Type B pancreatic cell (in vitro differentiated cells): ENCODE measurements at places on chromosomes 16 and 17. TPM values are rescaled to one million over a fixed set of nuclear protein-coding genes. Genes with fewer than 3 reads are reported as not detected.

DNA sequence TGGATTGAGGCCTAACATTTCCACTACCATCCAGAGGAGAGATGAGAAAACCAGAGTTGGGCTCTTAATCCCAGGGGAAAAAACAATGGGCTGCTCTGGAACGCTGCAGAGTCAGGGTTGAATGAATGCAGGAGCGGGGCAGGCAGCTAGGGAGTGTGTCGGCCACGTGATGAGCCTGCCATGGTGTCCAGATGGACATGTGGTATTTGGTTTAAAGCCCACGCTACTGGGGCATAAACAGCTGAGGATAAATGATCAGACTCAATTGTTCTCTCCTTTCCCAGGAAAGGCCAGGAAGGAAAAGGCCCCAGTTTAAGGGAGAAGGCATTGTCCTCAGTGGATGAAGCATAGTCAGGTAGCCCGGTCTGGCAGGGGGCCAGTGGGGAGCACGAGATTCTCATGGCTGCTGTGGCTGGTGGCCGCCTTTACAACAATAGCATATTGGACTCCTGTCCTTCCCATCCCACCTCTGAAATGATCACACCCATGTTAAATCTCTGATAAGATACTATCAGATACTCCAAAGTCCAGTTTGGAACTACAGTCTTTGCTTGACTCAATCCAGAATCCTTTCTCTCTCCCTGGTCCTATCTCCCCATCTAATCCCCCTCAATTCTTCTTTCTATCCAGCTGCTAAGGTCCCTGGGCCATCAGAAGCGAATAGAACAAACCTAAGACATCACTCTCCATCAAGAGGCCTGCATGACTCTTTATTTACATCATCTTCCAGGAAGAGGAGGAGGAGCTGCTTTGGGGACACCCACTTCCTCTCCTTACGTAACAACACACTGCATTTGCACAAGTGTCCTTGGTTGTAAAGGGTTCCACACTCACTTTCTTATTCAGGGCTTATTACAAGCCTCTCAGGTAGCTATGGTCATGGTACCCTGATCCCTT, 20.4 kb downstream of the CA4 start:
- no peak overlapping the region for H3K27ac ChIP-seq
- H3K36me3 ChIP-seq = peaks cover 4% of the 10 kb centered on the region
- peaks cover 8% of the 10 kb centered on the region for H3K4me1 ChIP-seq
- H3K4me3 ChIP-seq = no peak overlapping the region
- DNase-seq = no peak

GRCh38 chr17:45361976-45362375, 45.2 kb upstream of the MAP3K14 start:
- peaks cover 7% of the 10 kb centered on the region for H3K27me3 ChIP-seq
- H3K4me3 ChIP-seq = no peak overlapping the region
- no peak overlapping the region for H3K27ac ChIP-seq
- peaks cover 13% of the 10 kb centered on the region for H3K4me1 ChIP-seq

DNA sequence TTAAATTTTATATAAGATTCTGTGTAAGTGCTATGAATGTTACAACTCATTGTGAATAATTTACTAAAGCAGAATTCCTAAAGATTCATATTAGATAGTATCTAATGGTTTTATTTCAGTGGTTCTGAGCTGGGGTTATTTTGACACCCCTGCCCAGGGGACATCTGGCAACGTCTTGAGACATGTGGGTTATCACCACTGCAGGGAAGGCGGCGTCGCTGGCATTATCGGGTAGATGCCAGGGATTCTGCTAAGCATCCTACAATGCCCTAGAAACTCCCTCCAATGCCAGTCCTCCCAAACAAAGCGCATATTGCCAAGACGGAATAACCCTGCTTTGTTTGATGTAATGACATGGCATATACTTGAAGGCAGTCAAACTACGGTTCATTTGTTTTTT, 372.3 kb upstream of the ZFHX3 start:
- H3K36me3 ChIP-seq = no peaks in the 10 kb centered on the region
- H3K4me3 ChIP-seq = no peak overlapping the region
- no peak for DNase-seq
- H3K4me1 ChIP-seq = peaks cover under 1% of the 10 kb centered on the region
- H3K27me3 ChIP-seq = peaks cover 3% of the 10 kb centered on the region
- H3K27ac ChIP-seq = no peak overlapping the region

GRCh38 chr17:31738996-31739699, 119.9 kb downstream of the COPRS start:
- peaks cover 16% of the 10 kb centered on the region for H3K4me1 ChIP-seq
- DNase-seq = no peak
- H3K36me3 ChIP-seq = no peaks in the 10 kb centered on the region
- no peak overlapping the region for H3K27ac ChIP-seq
- peaks cover 4% of the 10 kb centered on the region for H3K27me3 ChIP-seq

GRCh38 chr16:84059946-84060901, 17.6 kb upstream of the SLC38A8 start:
- H3K4me1 ChIP-seq = peaks cover 5% of the 10 kb centered on the region
- DNase-seq = no peak
- peaks cover 18% of the 10 kb centered on the region for H3K36me3 ChIP-seq
- H3K27me3 ChIP-seq = no peaks in the 10 kb centered on the region

DNA sequence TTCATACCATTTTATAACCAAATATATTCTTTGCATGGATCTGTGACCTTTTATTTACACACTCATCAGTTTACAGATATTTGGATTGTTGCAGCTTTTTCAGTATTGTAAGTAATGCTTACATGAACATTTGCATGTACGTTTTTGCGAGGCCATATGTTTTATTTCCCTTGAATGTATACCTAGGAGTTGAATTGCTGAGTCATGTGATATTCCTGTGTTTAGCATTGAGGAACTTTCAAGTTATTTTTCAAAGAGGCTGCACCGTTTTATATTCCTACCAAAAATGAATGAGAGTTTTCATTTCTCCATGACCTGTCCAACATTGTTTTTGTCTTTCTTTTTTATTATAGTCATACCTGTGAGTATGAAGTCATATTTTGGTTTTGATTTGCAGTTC, 392.1 kb downstream of the CNTNAP4 start:
- no peaks in the 10 kb centered on the region for H3K36me3 ChIP-seq
- H3K27ac ChIP-seq = no peak overlapping the region
- H3K4me3 ChIP-seq = no peak overlapping the region
- H3K4me1 ChIP-seq = no peaks in the 10 kb centered on the region

GRCh38 chr17:180381-181244, 837 bp downstream of the DOC2B start:
- H3K4me3 ChIP-seq = no peak overlapping the region
- H3K27me3 ChIP-seq = peaks cover 65% of the 10 kb centered on the region
- no peak overlapping the region for H3K27ac ChIP-seq
- DNase-seq = no peak
- no peaks in the 10 kb centered on the region for H3K36me3 ChIP-seq
- peaks cover 13% of the 10 kb centered on the region for H3K4me1 ChIP-seq

GRCh38 chr16:15521758-15522509, 87.5 kb downstream of the BMERB1 start:
- H3K4me1 ChIP-seq = peaks cover 27% of the 10 kb centered on the region
- no peak overlapping the region for H3K27ac ChIP-seq
- no peaks in the 10 kb centered on the region for H3K27me3 ChIP-seq

GRCh38 chr16:29983420-29984136, 9.9 kb downstream of the TAOK2 start:
- H3K4me3 ChIP-seq = no peak overlapping the region
- no peak for DNase-seq
- peaks cover 7% of the 10 kb centered on the region for H3K36me3 ChIP-seq
- H3K27me3 ChIP-seq = no peaks in the 10 kb centered on the region

- H3K36me3 ChIP-seq = peaks cover 12% of the 10 kb centered on the region
- DNase-seq = no peak
- H3K4me1 ChIP-seq = no peaks in the 10 kb centered on the region
- no peak overlapping the region for H3K4me3 ChIP-seq
- H3K27me3 ChIP-seq = no peaks in the 10 kb centered on the region
- H3K27ac ChIP-seq = no peak overlapping the region
These were observed 6.1 kb upstream of the KRT10 start for GRCh38 chr17:40828454-40829044.

GRCh38 chr16:80899809-80900592, 95.6 kb upstream of the CDYL2 start:
- H3K4me1 ChIP-seq = no peaks in the 10 kb centered on the region
- H3K4me3 ChIP-seq = no peak overlapping the region
- H3K36me3 ChIP-seq = no peaks in the 10 kb centered on the region
- H3K27me3 ChIP-seq = no peaks in the 10 kb centered on the region
- no peak for DNase-seq

DNA sequence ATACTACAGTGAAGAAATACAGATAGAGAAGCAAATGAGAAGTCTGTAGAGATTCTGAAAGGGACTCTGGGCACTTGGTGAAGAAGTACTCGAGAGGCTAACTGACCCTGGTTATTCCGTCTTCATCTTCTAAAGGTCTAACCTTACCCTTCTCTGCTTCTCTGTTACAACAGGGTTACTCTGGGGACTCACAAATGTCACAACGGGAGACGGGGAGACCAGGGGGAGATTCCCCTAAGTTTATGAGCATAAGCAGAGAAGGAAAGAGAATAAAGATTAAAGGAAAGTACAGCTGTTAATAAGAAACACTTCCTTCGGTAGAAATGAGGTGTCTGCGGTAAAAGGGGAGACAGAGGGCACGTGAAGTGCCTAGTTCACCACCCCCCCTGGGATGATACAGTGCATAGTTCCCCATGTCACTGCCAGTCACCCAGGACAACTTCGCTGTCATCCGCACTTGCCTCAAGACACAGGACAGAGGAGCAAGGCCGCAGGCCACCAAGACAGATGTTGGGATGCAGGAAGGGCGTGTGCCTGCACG, 75.2 kb upstream of the TRAP1 start:
- no peak for DNase-seq
- peak overlapping the region; percentile 19 for H3K27ac ChIP-seq
- no peaks in the 10 kb centered on the region for H3K27me3 ChIP-seq
- H3K4me3 ChIP-seq = no peak overlapping the region

- H3K27me3 ChIP-seq = peaks cover 28% of the 10 kb centered on the region
- no peak for DNase-seq
- H3K36me3 ChIP-seq = no peaks in the 10 kb centered on the region
- H3K27ac ChIP-seq = no peak overlapping the region
These were observed 19.5 kb upstream of the MGAT5B start for GRCh38 chr17:76848670-76849069.

DNA sequence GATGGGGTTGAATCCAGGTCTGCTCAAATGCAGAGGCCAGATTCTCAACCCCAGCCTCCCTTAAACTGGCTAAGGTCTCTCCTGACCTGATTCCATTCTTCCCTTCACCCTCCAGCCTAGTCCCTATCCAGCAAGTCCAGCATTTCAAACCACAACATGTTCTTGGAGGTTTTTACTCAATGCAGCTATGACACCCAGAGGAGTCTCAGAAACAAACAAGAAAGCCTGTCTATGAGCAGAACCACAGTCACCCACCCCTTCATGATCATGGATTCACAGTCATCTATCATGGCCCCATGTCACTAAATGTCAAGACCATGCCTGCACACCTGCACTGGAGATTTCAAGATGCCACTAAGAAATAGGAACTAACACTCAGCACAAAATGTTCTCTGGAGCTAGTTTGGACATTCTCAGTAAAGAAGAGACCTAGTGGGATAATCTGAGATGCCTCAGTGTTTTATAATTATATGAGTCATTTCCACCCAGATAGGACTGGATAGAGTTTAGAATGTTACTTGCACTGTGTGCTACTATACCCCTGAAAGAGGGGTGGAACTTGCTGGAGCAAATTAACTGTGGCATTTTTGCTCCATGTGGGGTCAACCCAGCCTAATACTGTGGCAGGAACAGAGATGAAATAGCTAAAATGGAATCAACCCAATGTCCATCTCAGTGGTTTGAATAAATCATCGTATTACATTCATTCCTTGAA, 9.5 kb upstream of the METTL22 start:
- H3K4me1 ChIP-seq = no peaks in the 10 kb centered on the region
- H3K27ac ChIP-seq = no peak overlapping the region
- no peak overlapping the region for H3K4me3 ChIP-seq
- no peak for DNase-seq
- H3K36me3 ChIP-seq = no peaks in the 10 kb centered on the region

GRCh38 chr16:88554711-88555264, 15.4 kb upstream of the ZC3H18 start:
- peaks cover 9% of the 10 kb centered on the region for H3K4me1 ChIP-seq
- H3K4me3 ChIP-seq = no peak overlapping the region
- H3K36me3 ChIP-seq = no peaks in the 10 kb centered on the region
- no peak overlapping the region for H3K27ac ChIP-seq
- H3K27me3 ChIP-seq = peaks cover 18% of the 10 kb centered on the region

GRCh38 chr16:12311309-12311708, 334.8 kb downstream of the SNX29 start:
- H3K36me3 ChIP-seq = no peaks in the 10 kb centered on the region
- H3K27ac ChIP-seq = no peak overlapping the region
- DNase-seq = no peak
- H3K4me3 ChIP-seq = no peak overlapping the region
- H3K27me3 ChIP-seq = no peaks in the 10 kb centered on the region
- H3K4me1 ChIP-seq = peaks cover 20% of the 10 kb centered on the region

GRCh38 chr17:14312522-14312921, 11.6 kb downstream of the HS3ST3B1 start:
- peaks cover 34% of the 10 kb centered on the region for H3K27me3 ChIP-seq
- peaks cover 44% of the 10 kb centered on the region for H3K4me1 ChIP-seq
- H3K36me3 ChIP-seq = peaks cover 9% of the 10 kb centered on the region

- peaks cover 15% of the 10 kb centered on the region for H3K36me3 ChIP-seq
- no peak for DNase-seq
- no peak overlapping the region for H3K27ac ChIP-seq
- H3K4me3 ChIP-seq = no peak overlapping the region
These were observed 16.7 kb upstream of the USP36 start for GRCh38 chr17:78857266-78857665.

DNA sequence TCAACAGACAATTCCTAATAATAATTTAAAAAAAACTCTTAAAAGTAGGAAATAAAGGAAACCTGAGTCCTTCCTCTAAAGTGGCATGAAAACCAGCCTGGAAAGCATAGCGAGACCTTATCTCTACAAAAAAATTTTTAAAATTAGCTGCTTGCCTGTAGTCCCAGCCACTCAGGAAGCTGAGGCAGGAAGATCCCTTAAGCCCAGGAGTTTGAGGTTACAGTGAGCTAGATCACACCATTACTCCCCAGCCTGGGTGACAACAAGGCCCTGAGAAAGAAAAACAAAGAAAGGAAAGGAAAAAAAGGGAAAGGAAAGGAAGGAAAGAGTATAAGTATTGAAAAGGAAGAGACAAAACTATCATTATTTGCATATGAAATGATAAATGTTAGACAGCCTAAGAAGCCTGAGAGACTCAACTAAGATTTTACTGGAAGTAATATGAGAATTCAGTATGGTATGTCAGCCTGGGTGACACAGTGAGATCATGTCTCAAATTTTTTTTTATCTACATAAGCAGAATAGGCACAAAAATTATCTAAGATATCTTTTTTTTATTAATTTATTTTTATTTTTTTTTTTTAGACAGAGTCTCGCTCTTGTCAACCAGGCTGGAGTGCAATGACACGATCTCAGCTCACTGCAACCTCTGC, 113.0 kb downstream of the GOSR1 start:
- no peak for DNase-seq
- peaks cover 3% of the 10 kb centered on the region for H3K27me3 ChIP-seq
- no peak overlapping the region for H3K4me3 ChIP-seq
- no peaks in the 10 kb centered on the region for H3K4me1 ChIP-seq
- no peak overlapping the region for H3K27ac ChIP-seq
- H3K36me3 ChIP-seq = no peaks in the 10 kb centered on the region

Gene CBFA2T3
- total RNA-seq = 8.9 and 9.4 TPM in 2 replicates

Gene CTU2
- total RNA-seq = 25.1 and 27.1 TPM in 2 replicates

Gene CLDN6
- 98.9 and 243 TPM in 2 replicates for total RNA-seq

Gene LGALS9B
- total RNA-seq = 0.29 and 0.36 TPM in 2 replicates

Gene GCGR
- 1.2 and 1.7 TPM in 2 replicates for total RNA-seq

Gene NOMO2
- 90.5 and 98.8 TPM in 2 replicates for total RNA-seq

Gene CSF3
- not detected in 2 replicates for total RNA-seq
